ENCODE measurements at places on chromosomes 11 and 22.

DNA sequence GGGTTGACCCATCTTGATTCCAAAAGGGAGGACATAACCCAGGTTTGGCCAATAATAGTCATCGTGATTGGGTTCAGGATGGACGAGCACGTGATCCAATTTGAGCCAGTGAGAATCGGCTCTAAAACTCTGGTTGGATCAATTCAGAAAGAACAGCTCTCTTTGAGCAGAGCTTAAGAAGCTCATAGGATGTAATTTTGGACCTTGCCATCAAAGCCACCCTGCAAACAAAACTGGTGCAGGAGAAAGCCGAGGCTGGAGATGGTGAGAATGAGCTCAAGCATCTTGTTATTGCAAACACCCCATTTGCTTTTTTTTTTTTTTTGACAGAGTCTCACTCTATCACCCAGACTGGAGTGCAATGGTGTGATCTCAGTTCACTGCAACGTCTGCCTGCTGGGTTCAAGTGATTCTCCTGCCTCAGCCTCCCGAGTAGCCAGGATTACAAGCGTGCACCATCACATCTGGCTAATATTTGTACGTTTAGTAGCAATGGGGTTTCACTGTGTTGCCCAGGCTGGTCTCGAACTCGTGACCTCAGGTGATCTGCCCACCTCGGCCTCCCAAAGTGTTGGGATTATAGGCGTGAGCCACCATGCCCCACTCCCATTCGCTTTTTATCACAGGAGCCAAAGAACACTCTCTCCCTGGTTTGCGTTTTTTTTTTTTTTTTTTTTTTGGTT lies 13.8 kb upstream of the MIAT start:
- no peak for DNase-seq
- H3K36me3 ChIP-seq: no peaks in the 10 kb centered on the region
- H3K4me3 ChIP-seq: no peak overlapping the region
- H3K27me3 ChIP-seq: no peaks in the 10 kb centered on the region
- H3K27ac ChIP-seq: peak overlapping the region; percentile 65
- H3K4me1 ChIP-seq: peaks cover 51% of the 10 kb centered on the region

DNA sequence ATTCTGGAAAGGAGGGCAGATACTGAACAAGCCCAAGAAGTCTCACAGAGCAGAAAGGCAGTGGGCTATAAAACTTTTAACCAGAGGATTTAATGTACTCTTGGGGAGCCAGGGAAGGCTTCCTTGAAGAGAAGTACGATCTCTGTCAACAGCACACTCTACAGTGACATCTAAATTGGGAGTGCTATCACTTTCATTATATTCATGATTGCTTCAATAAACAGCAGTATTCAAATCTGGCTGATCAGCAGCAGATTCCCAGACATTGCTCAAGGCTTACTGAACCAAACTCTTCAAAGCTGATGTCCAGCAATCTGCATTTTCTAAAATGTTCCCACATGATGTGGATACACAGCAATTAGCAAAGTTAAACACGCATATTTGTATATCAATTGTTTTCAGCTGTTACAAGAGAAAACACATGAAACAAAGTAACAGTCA lies 44.2 kb downstream of the SYTL2 start:
- no peak overlapping the region for H3K27ac ChIP-seq
- H3K4me1 ChIP-seq: no peaks in the 10 kb centered on the region
- no peaks in the 10 kb centered on the region for H3K36me3 ChIP-seq
- no peak overlapping the region for H3K4me3 ChIP-seq

DNA sequence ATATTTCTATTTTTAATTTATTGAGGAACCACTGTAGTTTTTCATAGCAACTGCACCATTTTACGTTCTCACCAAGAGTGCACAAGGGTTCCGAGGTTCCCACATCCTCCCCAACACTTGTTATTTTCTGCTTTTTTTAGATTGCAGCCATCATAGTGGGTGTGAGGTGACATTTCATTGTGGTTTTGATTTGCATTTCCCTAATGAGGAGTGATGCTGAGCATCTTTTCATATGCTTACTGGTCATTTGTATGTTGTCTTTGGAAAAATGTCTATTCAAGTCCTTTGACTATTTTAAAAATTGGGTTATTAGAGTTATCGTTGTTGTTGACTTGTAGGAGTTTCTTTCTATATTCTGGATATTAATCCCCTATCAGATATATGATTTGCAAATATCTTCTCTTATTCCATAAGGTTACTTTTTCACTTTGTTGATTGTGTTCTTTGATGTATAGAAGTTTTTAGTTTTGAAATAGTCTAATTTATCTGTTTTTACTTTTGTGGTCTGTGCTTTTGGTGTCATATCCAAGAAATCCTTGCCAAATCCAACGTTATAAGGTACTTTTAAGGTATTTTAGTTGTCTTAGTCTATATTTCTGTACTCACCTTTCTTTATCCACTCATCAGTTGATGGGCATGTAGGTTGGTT lies 9.0 kb downstream of the NEAT1 start:
- H3K27me3 ChIP-seq: no peaks in the 10 kb centered on the region
- DNase-seq: no peak
- H3K36me3 ChIP-seq: peaks cover 10% of the 10 kb centered on the region

DNA sequence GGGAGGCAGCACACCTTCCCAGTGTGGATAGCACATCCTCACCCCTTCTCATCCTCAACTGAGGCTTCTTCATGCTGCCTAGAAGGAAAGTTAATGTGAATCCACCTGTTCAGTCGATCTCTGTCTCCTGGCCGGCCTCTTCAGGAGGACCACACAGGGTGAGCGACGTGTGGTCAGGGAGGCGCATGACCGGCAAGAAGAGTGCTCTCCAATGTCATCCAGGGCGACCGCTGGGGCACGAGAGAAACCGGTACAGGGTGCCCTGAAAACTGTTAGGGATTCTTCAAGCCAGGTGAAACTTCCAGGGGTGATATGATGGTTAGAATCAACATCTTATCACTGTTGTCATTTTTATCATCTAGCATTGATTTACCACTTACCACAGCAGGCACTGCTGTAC lies 43.0 kb downstream of the IGSF9B start:
- H3K27ac ChIP-seq: no peak overlapping the region
- DNase-seq: no peak
- H3K4me3 ChIP-seq: no peak overlapping the region
- no peaks in the 10 kb centered on the region for H3K27me3 ChIP-seq
- peaks cover 4% of the 10 kb centered on the region for H3K4me1 ChIP-seq
- peaks cover 20% of the 10 kb centered on the region for H3K36me3 ChIP-seq

GRCh38 chr22:36904260-36904880 lies 9.1 kb upstream of the CSF2RB start:
- DNase-seq: no peak
- no peaks in the 10 kb centered on the region for H3K4me1 ChIP-seq
- H3K27me3 ChIP-seq: peaks cover 4% of the 10 kb centered on the region
- H3K27ac ChIP-seq: no peak overlapping the region

DNA sequence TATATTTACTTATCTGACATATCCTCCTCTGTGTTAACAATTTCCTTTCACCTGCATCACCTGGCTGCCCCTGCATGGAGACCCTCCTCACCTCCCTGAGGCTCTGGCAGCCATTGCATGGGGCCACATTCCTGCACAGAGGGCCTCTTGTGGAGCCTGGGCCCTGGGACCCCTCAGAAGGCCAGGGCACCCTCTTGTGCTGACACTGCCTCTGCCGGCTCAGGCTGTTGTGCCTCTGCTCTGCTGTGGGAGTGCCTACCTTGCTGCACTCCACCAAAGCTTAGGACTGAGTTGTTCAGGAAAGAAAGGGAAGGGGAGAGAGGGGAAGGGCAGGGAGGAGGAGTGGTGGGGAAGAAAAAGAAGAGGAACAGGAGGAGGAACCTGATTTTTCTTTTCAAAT lies 194.5 kb downstream of the ADAMTS15 start:
- H3K4me3 ChIP-seq: no peak overlapping the region
- no peaks in the 10 kb centered on the region for H3K4me1 ChIP-seq
- DNase-seq: no peak
- no peak overlapping the region for H3K27ac ChIP-seq

DNA sequence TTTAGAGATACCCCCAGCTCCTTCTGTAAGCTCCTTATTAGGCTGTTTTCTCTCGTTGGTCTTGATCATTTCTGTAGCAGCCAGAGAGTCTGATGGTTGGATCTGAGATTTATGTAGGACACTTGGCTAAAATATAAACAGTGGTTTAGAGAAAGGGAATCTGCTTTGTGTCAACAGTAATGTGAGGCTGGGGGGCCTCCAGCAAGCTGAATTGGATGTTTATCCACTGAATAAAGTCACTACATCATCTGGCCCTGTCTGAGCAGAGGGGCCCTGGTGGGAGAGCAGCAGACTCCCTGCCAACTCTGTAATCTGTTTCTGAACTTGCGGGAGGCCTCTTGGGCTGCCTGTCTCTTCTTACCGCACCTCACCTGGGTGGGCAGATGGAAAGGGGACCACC lies 328.5 kb upstream of the PLET1 start:
- H3K27ac ChIP-seq: no peak overlapping the region
- no peak overlapping the region for H3K4me3 ChIP-seq
- peaks cover 3% of the 10 kb centered on the region for H3K27me3 ChIP-seq
- no peaks in the 10 kb centered on the region for H3K36me3 ChIP-seq
- H3K4me1 ChIP-seq: no peaks in the 10 kb centered on the region

DNA sequence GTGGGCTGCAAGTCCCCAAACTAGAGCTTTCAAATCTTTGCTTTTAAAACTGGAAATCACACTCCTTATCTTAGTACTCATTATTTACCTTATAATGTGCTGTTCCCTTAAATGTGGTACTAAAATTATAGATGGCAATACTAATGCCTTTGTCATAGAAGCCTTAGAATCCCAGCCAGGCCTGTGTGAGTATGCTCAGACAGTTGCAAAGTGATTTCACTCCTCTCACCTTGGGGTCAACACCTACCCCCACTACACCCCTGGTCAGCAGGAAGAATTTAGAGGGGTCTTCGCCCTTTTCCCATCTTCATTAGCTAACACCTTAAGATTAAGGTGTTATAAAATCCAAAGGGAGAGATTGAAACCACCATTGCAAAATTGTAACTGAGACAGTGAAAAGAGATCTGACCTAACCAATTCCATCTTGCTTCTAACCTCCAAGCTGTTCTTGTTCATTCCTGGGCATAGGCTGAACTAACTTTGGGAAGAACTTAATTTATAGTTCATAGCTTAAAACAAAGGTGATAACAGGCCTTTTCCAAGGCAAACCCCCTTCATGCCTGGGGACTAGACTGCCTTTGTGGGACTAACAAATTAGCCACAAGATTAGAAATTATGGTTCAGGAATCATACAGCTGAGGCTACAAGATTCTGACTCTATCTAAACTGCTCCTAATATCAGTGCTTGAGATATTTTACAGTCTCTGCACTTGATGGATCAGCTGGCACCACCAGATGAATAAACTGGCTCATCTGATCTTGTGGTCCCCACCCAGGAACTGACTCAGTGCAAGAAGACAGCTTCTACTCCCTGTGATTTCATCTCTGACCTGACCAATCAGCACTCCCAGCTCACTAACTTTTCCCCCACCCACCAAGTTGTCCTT lies 10.4 kb upstream of the MRPL17 start:
- H3K4me1 ChIP-seq: peaks cover 12% of the 10 kb centered on the region
- DNase-seq: peak; percentile 39
- H3K36me3 ChIP-seq: no peaks in the 10 kb centered on the region
- no peak overlapping the region for H3K27ac ChIP-seq

DNA sequence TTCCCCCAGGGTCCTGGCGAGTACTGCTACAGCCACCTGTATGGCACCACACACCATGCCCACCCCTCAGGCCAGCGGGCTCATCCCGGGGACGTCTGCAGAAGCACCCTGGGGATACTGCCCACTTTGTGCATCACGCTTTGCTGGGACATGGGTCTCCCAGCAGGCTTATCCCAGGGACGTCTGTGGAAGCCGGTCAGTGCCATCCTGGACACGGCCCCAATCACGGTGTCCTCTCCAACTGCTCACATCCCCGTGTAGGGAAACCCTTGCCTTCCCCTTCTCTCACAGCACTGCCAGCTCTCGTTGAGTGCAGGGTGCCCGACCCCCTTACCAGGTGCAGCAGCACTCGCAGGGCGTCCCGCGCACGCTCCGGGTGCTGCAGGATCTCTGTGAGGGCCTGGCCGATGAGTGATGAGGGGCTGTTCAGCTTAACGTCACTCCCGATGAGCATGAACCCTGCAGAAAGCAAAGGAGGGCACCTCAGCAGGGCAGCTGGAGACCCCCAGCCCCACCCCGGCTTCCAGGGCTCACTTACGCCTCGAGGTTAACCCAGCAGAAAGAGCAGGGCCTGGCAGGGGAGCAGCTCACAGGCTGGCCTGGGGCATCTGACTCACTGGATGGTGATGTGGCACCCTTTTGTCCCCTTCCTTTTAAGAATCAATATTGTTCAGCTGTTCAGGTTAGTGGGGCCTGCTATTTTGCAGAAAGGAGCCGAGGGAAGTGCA lies 76.9 kb upstream of the PITPNB start:
- no peaks in the 10 kb centered on the region for H3K4me1 ChIP-seq
- no peak for DNase-seq
- no peaks in the 10 kb centered on the region for H3K27me3 ChIP-seq
- H3K27ac ChIP-seq: no peak overlapping the region
- H3K4me3 ChIP-seq: no peak overlapping the region
